ENCODE measurements at places on chromosomes 3 and 15.

DNA sequence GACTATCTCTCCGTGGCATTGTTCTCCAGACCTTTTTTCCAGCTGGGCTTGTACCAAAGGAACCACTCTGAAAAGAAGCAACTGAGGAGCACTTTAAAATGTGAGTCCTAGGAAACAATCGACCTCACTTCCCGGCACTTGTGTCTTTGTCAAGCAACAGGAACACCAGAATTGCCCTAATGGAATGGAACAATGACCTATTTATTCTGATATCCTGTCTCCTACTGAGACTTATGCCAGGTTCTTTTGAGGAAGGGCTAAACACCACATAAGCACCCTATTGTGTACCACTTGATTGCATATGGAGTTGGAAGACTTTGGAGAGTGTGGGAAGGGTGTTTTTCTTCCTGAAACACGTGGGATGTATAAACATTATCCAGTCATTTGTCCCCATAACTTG lies 56.8 kb upstream of the TGFBR2 start:
- DNase-seq: peak; percentile 27

DNA sequence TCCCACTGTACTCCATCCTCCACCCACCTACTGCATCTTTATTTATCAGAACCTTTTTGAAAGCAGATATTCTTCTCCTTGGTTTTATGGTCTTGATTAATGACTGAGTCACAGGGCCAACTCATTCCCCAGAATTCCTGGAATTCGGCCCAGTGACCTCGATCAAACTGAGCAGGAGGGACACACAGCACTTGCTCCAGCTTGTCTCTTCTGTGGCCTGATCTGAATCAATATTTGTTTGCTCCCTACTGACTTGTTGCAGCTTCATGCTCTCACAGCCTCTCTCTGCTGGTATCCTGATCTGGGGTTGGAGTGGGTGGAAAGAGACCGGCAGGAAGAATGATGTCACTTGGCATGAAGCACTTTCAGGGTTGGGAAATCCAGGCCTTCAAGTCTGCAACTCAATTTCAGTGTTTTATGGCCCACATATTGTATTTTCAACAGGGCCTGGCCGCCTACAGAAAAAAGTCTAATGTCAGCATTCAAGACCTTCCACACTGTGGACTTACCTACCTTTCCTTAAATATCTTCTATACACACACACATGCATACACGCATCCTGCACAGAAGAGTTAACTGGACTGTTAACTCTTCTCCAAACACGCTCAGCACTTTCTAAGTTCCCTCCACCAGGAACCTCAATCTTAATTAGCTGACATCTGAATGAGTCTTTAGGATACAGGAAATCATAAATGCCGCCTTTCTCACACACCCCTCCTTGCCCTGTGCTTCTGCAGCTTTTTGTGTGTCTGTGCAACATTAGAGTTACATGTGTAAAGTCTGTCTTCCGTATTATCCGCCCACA lies 4.6 kb downstream of the ANXA2 start:
- peak; percentile 69 for DNase-seq

GRCh38 chr3:188152660-188153436 lies 1.1 kb upstream of the LPP start:
- peak; percentile 71 for DNase-seq

DNA sequence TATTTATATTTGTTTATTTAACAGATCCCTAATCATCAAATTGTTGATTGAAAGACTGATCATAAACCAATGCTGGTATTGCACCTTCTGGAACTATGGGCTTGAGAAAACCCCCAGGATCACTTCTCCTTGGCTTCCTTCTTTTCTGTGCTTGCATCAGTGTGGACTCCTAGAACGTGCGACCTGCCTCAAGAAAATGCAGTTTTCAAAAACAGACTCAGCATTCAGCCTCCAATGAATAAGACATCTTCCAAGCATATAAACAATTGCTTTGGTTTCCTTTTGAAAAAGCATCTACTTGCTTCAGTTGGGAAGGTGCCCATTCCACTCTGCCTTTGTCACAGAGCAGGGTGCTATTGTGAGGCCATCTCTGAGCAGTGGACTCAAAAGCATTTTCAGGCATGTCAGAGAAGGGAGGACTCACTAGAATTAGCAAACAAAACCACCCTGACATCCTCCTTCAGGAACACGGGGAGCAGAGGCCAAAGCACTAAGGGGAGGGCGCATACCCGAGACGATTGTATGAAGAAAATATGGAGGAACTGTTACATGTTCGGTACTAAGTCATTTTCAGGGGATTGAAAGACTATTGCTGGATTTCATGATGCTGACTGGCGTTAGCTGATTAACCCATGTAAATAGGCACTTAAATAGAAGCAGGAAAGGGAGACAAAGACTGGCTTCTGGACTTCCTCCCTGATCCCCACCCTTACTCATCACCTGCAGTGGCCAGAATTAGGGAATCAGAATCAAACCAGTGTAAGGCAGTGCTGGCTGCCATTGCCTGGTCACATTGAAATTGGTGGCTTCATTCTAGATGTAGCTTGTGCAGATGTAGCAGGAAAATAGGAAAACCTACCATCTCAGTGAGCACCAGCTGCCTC lies 14.7 kb downstream of the THBS1 start:
- DNase-seq: no peak

GRCh38 chr3:161070980-161071663 lies 34.0 kb downstream of the B3GALNT1 start:
- no peak for DNase-seq

DNA sequence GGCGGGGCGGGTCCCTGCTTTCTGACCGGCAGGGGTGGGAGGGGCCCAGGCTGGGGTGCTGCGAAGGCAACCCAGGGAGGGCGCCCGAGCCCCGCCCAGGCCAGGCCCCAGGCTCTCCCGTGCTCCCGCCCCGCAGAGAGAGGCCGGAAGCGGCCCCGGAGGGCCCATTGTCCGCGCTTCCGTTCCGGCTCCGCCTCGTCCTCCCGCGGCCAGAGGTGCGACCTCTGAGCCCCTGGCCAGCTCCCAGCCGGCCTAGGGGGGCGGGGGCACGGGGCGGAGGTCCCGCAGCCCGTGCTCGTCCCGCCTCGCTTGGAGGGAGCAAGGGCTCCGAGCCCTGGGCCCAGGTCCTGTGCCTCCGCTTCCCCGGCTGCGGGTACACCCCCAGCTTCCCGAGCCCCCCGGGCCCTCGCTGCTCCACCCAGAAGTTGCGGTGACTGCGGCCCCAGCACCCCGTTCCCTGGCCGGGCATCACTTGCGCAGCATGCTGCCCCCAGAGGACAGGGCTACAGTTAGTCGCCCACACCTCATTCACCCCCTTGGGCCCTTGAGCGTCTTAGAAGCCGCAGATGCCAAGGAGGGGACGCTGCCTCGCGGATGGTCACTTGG lies 20.4 kb upstream of the PLXND1 start:
- DNase-seq: peak; percentile 70

DNA sequence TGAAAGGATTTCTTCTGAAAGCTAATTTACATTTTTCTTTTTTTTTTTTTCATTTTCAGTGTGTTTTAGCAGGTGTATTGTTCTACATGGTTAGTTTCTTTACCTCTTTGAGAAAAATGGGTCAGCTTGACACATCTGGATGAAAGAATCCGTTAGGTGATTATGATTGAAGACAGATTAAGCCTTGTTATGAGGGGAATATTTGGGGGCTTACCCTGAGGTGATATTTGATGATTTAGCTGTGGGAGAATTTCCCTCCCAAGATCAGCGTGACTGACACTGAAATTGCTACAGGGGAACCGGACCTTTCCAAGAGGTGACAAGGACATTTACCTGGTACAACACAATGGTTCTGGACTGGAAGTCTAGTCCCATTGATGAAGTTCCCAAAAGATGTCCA lies 147.5 kb downstream of the NFKBIZ start:
- no peak for DNase-seq

GRCh38 chr15:64197425-64197824 lies 34.6 kb upstream of the PPIB start:
- no peak for DNase-seq

DNA sequence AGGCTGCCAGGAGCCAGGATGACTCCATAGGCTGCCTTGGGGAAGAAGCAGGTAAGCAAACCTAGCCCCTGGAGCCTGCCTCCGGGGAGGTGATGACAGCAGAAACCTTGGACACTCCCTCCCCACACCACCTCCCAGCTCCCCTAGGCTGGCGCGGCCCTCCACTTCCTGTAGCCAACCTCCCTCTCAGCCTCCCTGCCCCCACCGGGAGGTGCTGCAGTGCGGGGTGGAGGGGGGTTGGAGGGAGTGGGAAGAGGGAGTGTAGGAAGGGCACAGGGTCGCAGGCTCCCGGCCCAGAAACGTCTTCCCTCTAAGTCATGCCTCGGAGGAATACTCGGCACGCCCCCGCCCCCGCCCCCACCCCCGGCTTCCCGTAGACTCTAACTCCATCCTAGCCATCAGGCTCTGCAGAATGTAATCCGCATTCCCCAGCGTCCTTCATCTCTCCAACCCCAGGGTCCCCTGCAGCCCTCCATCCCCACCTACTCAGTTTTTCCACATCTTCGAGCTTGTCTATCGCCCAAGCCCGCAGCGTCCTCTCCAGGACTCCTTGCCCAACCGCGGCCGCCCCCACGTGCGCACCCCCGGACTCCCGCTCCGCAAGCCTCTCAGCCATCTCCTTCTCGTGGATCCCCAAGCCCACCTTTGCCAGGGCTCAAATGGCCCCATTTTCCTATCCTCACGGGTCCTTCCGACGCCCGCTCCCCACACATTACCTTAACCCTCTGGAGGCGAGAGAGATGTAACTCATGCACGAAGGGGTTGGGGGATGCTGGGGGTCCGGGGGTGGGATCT lies 528 bp downstream of the LPCAT4 start:
- DNase-seq: peak; percentile 74

- peak; percentile 57 for DNase-seq
Measured at GRCh38 chr15:81480645-81481053, 106.6 kb upstream of the TMC3 start.

GRCh38 chr15:38050529-38051448 lies 116.3 kb downstream of the TMCO5A start:
- no peak for DNase-seq

DNA sequence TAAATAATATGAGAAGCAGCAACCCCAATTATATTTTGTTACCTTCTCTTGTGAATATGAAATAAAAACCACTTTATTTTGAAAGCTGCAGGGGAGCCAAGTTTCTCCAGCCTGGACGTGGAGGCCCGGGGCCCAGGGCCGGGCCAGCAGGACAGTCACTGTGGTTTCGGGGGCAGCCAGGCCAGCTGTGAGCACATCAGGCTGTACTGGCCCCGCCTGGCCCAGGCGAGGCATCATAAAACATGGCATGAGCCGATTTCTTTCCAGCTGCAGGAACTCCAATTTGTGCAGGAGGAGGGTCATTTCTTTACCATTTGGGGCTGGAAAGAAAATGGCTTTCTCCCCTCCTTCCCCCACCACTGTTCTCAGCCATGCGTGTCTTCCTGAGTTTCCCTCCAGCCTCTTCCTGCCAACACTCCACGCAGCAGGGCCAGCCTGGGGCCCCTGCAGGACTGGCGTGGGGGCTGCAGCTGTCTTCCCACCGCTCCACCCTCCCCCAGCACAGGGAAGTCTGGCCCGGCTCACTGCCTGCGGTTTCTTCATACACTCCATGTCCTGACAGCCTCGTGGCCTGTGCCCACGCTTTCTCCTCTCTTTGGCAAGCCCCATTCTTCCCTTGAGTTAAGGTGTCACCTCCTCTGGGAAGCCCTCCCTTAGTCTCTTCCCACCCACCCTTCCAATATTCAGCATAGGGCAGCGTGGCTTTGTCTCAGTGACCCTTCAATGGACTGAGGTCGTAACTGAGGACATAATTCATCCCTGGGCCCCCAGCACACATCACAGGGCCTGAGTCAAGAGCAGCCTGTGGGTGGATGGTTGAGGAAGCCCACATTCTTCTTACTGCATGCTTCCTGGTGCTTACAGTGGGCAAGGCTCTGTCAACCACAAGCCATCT lies 135.8 kb downstream of the CHSY1 start:
- no peak for DNase-seq

- no peak for DNase-seq
Measured at GRCh38 chr15:25682340-25682739, 180.8 kb downstream of the ATP10A start.

DNA sequence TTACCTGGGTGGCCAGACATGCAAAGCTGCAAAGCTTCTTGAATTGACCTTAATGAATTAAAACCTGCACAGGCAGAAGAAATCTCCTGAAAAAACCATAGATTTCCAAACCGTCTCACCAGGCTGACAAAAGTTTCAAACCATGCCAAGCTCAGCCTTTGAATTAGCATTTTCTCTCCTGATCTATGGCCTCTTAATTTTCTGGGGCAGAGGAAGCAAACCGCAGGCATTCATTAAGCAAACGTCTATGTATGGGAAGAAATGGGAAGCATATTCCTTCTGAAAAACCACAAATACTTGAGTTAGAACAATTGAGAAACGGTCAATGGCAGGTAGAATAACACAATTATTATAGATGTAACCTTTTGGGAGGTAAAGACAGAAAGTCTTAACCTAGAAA lies 500.2 kb upstream of the NR2F2 start:
- DNase-seq: no peak

GRCh38 chr3:64901522-64901885 lies 213.7 kb upstream of the ADAMTS9 start:
- DNase-seq: no peak

- DNase-seq: no peak
Measured at GRCh38 chr3:38131621-38132369, 5.1 kb downstream of the ACAA1 start.

DNA sequence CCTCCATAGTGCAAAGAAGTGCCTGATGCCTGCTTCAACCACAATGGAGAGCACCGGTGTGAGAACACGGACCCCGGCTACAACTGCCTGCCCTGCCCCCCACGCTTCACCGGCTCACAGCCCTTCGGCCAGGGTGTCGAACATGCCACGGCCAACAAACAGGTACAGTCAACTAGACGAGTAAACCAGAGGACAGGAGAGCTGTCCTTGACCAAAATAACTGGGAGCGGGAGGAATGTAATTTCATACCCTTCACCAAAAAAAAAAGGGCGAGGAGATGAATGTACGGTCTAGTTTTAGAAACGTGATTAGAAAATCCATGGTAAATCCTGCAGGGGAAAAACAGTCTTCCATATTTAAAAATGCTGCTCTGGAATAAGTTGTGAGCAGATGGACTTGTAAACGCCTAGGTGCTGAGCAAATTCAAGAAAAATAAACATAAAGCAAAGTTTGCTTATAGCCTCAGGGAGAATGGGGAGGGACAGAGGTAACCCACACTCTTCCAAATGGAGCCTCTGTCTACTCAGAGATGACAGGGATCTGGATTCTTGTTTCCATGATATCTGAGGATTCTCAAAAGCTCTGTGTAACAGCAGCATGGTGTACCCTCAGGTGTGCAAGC lies 8.4 kb downstream of the THBS1 start:
- no peak for DNase-seq

All from NCI-H345 (cell line).